ENCODE measurements at places on chromosomes 2 and 18.

DNA sequence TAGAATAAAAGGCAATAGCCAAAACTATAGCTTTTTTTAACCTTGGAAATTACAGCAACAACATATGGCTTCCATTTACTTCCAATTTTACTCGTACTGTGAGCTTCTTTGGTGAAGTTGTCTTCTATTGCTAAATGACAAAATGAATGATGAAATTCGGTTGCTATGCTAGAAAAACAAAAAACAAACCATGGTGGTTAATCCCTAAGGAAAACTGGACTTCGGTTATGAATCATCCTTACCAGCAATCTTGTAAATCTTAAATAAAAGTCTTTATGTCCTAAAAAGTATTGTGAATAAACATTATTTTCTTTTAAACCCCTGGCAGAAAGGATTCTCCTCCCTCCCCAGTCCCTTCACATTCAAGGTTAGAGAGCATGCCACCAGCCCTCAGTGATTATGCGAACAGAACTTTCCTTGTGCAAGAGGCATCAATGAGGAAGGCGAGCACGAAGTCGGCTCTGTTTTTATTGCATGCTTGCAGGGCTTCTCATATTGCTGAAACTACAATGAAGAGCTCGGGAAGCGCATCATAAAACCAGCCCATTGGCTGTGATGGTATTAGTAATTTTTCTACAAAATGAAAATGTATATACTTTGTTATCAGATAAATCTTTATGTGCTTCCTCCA, 62.9 kb downstream of the ZNF521 start:
- DNase-seq = no peak

DNA sequence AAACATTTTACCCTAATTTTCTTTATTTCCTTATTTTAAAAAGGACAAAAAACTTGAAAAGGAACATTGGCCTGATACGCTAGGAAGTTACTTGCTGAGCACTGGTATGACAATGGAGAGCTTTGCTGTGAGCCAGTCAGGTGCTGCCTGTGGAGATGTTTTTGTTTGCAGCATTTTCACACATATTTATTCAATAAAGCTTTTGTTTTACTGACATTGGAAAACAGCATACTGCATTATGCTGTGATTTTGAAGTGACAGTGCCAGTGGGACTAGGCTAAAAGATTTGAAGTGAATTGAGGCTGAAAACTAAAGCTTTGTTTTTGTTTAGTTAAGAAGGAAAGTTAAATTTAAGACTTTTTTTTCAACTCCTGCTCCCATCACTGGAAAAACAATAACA, 470.7 kb upstream of the ZEB2 start:
- DNase-seq = no peak

DNA sequence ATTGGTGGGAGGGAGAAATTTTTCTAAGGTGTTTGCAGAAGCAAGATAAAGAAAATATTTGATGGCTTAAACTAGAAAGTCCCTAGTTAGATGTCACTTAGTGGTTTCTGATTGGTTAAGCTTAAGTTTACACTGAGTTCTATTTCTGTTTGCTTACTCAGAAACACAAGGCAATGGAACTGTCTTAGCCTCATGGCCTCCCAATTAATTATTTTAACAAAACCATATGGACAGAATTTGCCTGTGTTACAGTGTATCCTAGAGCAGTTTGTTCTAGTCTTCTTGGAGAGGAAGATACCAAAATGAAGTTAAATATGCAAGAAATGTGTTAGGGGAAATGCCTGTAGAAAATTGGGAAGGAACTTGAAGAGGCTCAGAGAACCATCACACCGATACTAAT, 4.6 kb upstream of the IMPACT start:
- no peak for DNase-seq

DNA sequence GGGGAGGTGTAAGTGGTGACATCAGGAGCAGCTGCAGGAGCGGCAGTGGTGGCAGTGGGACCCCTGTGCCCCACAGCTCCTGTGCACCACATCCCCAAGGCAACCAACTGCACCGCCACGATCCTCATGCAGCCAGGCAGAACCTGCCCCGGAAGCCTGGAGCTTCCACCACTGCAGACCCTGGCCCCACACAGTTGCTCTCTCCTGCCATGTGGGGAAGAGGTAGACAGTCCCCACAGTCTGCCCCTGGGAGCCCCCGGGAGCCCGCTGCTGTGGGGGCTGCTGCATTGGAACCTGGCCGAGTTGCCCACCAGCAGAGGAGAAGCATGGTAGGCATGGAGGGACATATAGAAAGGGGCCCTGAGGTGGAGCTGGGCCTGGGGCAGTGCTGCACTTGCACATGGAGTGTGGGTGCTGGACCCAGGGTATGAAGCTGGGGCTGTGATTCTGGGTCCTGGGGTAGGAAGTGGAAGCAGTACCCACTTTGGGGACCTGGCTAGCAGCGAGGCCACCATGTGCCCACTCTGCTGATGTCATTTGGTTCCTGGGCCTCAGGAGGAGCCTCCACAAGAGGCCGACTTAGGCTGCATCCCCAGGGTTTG, 623.3 kb upstream of the LRRTM4 start:
- no peak for DNase-seq

GRCh38 chr2:158990397-158991214, 22.2 kb downstream of the TANC1 start:
- DNase-seq = no peak

GRCh38 chr2:237859533-237860272, at the start of gene RAMP1:
Gene RAMP1 (plus strand): TSS chr2:237859623. CDS start chr2:237859676, 53 bp downstream.
- no peak for DNase-seq

GRCh38 chr18:36096955-36097354, 29.6 kb upstream of the RPRD1A start:
- no peak for DNase-seq

DNA sequence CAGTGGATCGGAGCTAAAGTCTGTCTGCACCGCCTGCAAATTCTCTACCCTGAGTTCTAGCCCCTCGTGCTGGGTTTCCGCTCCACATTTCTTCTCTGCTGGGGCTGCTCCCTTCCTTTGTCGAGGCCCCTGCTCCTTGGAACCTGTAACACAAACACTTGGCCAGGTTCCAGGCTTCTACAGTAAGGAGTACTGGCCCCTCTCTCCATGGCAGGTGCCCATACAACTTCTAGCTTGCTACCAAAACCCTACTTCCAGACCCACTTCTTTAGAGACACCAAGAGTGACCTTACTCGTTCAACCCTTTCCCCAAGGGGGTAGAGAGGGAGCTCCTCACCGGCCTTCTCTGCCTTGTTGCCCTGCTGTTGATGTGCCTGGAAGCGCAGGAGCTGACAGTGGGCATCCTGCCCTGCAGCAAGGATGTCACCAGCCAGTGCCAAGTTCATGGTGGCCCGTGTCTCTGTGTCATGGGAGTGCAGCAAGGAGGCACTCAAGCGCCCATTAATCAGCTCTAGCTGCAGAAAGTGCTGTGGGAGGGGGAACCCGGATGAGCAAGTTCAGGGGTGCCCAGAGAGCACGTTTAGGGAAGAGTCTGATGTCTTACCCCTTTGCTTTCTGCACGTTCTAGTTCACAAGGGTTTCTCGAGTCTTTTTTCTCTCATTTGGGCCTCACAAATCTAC, 1.1 kb downstream of the PREB start:
- DNase-seq = no peak

- DNase-seq = no peak
Measured at GRCh38 chr18:3973191-3973850, 481.8 kb downstream of the DLGAP1 start.

DNA sequence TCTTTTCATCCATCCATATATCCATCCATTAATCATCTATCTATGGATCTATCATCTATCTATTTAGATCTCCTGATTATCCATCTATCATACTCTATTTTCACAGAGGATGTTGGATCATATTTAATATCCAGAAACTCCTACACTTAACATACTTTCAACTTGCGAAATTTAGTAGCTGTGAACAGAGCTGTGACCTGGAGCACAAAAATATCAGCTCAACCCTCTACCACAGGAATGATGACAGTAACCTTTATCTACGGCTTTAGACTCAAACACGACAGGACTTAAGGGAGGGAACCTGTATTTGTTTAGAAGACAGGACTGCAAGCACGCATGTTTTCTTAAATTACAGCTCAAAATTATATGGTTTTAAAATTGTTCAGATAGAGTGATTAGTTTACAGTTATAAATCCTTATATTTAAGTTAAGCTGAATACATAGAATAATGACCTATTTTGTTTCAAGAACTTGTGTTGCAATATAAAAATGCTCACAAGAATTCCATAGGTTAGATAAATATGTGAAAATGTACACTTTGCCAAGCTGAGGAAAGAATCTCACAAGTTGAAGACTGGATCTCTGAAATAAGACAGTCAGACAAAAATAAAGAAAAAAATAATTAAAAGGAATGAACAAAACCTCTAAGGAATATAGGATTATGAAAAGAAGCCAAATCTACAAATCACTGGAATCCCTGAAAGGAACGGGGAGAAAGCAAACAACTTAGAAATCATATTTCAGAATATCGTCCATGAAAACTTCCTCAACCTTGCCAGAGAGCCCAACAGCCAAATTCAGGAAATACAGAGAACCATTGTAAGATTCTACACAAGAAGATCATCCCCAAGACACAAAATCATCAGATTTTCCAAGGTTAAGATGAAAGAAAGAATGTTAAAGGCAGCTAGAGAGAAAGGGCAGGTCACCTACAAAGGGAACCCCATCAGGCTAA, 142.0 kb downstream of the COL6A3 start:
- DNase-seq = no peak

DNA sequence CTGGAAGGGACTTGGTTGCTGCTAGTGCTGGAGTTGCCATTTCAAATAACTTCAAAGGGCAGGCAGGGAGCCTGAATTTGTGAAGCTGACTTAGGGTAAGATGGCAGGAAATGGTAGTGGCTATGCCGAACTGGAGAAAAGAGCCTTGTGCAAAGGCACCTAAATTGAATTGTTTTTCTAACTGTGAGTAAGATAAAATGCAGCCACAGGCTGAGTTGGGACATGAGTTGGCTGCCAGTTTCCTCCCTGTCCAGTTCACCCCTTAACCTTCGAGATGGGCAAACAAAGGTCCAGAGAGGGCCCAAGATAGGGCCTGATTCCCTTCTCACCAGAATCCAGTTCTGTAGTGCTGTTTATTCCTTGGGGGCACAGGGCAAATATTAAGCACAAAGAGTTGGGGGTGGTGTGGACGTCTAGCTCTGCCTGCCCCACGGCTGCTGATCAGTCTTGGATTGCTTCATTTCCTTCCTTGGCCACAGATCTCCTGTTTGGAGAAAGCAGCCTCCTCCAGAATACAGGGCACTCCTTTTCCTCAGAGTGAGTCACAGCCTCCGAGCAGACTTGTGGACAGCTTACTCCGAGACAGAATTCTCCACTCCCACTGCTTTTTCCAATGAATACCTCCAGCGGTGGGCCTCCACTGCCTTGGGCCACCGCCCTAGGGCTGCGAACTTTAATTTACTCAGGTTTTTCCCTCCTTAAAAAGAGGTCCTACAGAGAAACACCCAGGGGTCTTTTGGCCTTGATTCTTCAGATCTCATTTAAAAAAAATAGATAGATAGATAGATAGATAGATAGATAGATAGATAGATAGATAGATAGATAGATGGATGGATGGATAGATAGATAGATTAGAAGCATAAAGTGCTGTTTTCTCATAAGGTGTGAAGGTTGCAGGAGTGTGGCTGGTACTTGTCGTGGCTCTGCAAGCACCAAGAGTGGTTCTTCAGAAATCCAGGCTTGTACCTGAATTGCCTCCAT, 18.4 kb upstream of the SLC20A1 start:
- DNase-seq = no peak

- DNase-seq = no peak
Measured at GRCh38 chr2:53877556-53877955, 17.8 kb upstream of the GPR75 start.

- DNase-seq = no peak
Measured at GRCh38 chr18:3758531-3758930, 308.6 kb downstream of the TGIF1 start.

All from stimulated activated CD8-positive, alpha-beta memory T cell treated with anti-CD3 and anti-CD28 coated beads, Interleukin-7, amount 100 ng/mL, for 48 hours (primary cell).